ENCODE measurements at places on chromosomes 2 and 18.

DNA sequence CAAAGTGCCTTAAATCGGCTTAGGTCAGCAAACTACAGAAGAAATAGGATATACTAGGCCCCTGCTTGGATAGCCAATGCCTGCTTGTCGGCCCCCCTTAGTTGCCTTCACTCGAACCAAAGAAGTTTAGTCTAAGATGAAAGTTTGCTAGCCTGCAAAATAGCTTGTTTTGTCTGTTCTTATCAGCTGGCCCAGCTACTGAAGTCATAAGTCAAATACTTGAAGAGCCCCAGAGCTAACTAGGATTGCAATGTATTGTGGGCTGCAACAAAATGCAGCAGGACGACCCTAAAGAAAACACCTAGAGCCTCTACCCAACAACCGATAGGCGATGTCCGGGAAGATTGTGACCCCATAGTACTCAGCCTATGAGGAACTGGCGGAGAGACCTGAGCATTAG is 183.5 kb upstream of the HS6ST1 start:
- DNase-seq = no peak

GRCh38 chr2:62800618-62801017 is 95.1 kb downstream of the EHBP1 start:
- DNase-seq = no peak

DNA sequence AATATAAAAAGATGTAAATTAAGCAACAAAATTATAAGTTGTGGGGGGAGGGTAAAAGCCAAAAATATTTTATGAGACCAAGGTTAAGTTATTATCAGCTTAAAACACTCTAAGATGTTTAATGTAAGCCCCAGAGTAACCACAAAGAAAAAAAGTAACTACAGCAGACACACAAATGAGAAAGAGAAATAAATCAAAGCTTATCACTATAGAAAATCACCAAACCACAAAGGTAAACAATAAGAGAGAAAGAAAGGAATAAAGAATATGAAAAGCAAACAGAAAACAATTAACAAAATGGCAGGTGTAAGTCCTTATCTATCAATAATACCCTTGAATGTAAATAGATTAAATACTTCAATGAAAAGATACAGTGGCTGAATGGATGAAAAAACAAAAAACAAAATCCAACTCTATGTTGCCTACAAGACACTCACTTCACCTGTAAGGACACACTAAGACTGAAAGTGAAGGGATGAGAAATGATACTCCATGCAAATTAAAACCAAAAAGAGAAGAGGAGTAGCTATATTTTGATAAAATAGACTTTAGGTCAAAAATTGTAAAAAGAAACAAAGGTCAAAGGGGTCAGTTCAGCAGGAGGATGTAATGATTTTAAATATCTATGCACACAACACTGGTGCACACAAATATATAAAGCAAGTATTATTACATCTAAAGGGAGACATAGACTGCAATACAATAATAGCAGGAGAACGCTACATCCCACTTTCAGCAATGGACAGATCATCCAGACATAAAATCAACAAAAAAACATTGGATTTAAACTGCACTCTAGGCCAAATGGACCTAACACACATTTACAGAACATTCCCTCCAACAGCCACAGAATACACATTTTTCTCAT is 80.7 kb downstream of the PTPN2 start:
- no peak for DNase-seq

DNA sequence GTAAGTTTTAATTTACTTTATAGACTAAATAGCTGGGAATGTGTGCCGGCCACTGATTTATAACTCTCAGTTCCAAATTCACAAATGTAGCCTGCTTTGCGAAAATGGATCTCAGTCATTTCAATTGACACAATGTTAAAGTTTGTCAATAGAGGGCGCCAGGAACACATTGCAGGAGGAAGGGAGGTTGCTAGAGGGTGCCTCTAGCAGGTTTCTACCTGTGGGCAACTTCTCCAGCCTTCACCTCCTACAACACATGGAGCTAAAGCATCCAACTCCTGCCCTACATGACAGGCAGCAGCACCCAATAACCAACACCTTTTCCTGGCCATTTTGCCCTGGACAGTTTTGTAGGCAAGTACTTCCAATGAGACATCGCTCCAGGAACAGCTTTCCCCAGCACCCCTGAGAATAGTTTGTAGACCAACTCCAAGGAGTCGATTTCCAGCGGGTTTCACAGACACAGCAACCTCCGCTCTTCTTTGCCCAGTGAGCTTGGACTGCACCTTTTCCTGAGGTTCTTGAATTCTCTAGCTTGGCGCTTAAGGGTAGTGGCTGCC is 784.8 kb upstream of the CDH2 start:
- DNase-seq = no peak

GRCh38 chr2:238988752-238989151 is 140.9 kb downstream of the TWIST2 start:
- DNase-seq = no peak

DNA sequence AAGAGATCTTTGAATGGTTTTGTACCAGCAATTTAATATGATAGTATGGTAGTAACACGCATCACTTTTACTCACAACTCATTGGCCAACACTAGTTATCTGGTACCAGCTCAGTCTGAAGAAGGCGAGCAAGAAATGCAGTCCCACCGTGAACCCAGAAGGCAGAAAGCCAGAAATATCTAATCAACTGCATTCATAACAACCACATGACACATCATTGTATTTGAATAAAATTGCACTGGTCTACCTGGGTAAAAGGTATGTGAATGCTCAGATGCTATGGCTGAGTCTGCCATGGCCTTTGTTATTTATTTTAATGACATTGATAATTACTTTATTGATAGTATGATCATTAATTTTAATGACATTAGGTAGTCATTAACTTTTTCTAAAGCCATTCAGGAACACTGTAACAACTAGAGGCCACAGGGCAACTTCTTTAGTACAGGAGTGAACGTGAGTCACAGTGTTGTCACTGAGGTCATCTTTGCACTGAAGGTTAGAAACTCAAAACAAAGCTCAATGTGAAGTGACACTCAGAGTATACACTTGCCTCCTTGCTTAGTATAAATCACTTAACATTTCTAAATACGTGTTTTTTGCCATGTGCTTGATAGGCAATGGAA is 475.6 kb upstream of the TNP1 start:
- DNase-seq = no peak

- no peak for DNase-seq
Measured at GRCh38 chr18:11872479-11873136, 21.4 kb downstream of the CHMP1B start.

GRCh38 chr18:46636040-46636630 is 20.9 kb downstream of the LOXHD1 start:
- DNase-seq = no peak

- DNase-seq = no peak
Measured at GRCh38 chr2:21281791-21282514, 158.2 kb downstream of the TDRD15 start.

- no peak for DNase-seq
Measured at GRCh38 chr2:37377187-37377532, 32.7 kb downstream of the QPCT start.

DNA sequence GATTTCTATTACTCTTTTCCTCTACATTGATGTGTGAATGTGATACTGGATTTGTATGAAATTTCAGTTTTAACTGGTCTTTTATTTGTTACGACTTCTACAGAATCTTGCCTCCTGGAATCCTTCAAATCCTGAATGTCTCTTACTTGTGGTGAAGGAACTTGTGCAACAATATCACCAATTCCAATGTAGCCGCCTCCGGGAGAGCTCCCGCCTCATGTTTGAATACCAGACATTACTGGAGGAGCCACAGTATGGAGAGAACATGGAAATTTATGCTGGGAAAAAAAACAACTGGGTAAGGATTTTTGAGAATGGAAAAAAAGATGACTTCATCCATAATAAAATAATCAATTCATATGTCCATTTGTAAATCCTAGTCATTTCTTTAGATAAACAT is 134.6 kb downstream of the BABAM2 start:
- no peak for DNase-seq

- no peak for DNase-seq
Measured at GRCh38 chr18:59951591-59951990, 51.8 kb downstream of the PMAIP1 start.

DNA sequence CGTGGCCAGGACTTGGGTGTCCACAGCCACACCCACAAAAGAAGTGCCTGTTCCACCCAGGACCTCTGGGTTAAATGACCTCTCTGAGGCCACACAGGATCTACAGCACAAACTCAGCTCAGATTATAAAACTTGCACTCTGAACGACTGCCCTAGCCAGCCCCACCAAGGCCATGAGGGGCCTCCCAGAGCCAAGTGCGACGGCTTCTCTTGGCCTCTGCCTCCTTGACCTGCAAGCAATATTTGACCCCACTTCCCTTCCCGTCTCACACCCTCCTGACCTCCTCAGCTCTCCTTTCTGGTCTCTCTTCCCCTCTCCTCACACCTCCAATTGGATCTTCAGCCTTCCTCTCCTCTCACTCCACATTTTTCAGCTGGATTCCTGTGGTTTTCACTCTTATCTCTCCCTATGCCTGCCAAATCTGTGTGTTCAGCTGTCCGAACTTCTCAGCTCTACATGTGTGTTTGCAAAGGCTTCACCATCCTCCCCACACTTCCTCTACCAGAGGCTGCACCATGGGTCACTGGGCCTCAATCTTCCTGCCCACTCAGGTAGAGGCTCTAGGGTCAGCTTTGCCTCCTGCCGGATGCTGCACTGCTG is 25.3 kb upstream of the STEAP3 start:
- no peak for DNase-seq

DNA sequence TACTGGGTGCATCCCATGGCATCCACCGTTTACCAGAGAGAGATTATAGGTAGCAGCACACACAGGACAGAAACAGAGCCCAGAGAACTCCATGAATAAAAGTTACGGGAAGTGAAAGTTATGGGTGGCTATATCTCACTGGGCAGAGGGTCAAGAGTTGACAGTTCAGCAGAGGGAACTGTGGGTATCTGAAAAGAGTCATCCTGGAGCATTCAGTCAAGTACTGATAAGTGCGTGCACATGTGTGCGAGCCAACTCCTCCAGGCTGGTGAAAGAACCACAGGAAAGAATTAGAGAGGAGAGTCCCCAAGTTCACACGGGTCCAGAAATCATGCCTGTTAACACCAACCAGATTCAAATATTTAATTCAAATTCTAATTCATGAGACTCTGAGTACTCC is 1588.2 kb downstream of the LRP1B start:
- no peak for DNase-seq

- DNase-seq = no peak
Measured at GRCh38 chr2:15031745-15032240, 399.3 kb downstream of the LRATD1 start.

- no peak for DNase-seq
Measured at GRCh38 chr18:41263956-41264355, 691.1 kb upstream of the PIK3C3 start.

DNA sequence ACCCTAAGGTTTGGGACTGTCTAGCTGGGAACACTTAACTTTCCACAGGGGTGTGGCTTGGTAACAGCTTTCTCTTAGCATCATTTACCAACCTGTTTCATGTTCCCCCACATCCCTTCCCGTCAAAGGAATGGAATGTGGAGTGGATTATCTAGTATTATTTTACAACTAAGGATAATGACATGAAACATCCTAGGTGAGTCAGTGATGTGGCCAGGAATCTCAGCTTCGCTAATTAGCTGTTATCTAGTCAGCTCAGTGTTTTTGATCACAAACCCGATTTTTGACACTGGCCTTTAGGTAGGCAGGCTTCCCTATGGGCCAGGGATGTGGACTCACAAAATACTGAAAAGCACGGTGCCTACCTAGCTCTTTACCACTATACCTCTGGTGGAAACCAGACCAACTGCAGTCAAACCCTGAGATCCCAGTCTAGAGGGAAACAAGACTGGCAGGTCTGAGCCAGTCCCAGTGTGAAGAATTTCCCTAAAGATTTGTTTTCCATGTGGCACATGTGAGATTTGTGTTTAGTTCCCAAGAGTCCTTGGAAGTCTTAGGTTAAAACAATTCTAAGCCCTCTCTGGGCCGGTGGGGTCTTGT is 2.8 kb upstream of the NRP2 start:
- no peak for DNase-seq

DNA sequence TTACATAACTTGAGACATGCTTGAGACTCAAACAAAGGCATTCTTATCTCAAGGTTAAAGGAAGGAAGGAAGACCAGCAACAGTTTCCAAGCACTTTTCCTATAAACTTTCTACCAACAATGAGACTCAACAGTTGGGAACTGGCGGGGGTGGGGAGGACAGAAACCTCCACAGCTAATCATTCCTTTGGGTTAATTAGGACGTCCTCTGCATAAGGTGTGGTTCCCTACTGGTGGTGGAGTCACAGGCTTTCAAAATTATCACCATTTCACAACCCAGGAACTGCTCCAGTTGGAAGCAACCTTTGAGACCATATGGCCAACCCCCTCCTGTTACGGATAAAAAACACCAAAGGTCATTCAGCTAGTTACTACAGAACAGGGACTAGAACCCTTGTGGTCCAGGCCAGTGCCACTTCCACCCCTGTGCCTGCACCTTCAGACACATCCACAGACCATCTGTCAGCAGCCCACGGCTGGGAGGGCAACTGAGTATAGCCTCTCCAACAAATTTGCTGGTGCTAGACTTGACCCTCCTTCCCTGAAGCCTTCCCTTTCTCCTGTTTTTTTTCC is 30.1 kb upstream of the ATL2 start:
- DNase-seq = no peak

GRCh38 chr18:35185771-35186170 is 55.1 kb upstream of the ZNF397 start:
- DNase-seq = no peak

- DNase-seq = no peak
Measured at GRCh38 chr2:212073360-212073759, 465.2 kb downstream of the ERBB4 start.

- DNase-seq = no peak
Measured at GRCh38 chr2:223835701-223836532, 1.5 kb downstream of the AP1S3 start.

GRCh38 chr18:51623653-51624052 is 426.2 kb upstream of the MEX3C start:
- no peak for DNase-seq

Data from thymus (tissue), 14 donors.